EL (cell line): ENCODE measurements at places on chromosomes 1 and 21.

DNA sequence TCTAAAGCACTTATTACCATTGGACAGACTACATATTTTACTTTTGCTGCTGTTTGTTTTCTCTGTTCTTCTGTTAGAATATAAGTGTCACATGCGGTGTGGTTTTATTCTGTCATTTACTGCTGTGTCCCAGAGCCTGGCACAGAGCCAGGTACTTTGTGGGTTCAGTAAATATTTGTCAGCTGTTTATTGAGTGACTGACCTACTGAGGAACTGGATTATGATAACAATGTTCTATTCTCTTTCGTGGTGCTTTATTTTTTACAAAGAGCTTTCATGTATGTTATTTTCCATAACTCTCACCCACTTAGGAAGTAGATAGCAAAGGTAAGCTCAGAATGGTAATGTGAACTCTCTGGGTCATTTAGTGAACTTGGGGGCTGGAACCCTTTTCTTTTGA, 118.8 kb downstream of the RWDD3 start:
- no peak for DNase-seq

DNA sequence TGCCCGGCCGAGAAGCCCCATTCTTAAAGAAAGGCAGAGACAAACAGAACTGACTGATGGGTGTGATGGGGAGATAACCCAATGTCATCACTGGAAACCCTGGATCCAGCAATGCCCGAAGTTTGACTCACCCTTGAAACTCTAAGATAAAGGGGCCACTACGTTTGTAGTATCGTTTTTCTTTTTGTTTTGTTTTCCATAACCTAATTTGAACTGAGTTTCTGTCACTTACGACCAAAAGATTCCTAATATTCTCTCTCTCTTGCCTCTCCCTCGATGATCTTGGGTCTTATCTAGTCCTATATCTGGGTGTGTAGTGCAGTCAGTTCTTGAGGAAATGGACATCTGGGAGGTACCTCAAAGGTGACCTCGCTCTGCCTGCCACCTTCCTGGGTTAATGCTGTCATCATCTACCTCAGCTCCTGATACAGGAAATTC, 57.8 kb upstream of the ID3 start:
- DNase-seq: no peak

GRCh38 chr21:28193189-28193588, 799.5 kb downstream of the LTN1 start:
- DNase-seq: no peak

- DNase-seq: no peak
Observed at GRCh38 chr1:115092175-115092574, 2.9 kb upstream of the TSPAN2 start.

- no peak for DNase-seq
Observed at GRCh38 chr1:155080312-155081228, 1.9 kb downstream of the EFNA3 start.

- no peak for DNase-seq
Observed at GRCh38 chr1:160776178-160776577, 19.8 kb upstream of the LY9 start.

DNA sequence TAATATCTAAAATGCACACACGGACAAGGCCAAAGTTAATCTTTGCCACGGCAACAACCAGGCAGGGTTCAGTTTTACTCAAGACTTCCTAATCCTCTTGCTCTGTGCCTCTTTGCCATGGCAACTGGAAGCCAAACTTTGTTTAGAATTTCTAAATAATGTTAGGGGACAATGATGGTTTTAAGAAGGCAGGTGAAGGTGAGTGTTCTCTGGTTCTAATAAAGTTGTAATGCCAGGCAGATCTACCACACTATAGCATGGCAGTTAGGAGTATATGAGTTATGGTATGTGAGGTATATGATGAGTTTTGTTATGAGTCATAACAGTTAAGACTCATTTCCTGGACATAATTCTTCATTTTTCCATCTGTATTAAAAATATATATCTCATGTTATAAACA, 2.7 kb downstream of the PTPRC start:
- peak; percentile 23 for DNase-seq

DNA sequence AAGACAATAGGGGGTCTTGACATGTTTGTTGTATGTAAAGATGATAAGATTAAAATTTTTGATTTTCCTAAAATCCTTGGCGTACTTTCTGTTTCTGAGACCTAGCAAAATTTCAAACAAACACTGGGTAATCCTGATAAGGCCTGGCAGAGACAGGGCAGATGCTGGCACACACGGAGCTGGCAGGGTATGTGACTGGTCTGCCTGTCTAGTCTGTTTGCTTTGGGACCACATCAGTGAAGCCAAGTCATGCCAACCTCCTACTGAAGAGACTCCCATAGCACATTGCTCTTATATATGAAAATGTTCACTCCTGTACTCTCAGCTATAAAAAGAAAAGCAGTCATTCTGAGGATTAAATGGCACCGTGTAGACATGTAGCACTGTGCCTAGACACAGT, 14.1 kb downstream of the TOR3A start:
- no peak for DNase-seq

DNA sequence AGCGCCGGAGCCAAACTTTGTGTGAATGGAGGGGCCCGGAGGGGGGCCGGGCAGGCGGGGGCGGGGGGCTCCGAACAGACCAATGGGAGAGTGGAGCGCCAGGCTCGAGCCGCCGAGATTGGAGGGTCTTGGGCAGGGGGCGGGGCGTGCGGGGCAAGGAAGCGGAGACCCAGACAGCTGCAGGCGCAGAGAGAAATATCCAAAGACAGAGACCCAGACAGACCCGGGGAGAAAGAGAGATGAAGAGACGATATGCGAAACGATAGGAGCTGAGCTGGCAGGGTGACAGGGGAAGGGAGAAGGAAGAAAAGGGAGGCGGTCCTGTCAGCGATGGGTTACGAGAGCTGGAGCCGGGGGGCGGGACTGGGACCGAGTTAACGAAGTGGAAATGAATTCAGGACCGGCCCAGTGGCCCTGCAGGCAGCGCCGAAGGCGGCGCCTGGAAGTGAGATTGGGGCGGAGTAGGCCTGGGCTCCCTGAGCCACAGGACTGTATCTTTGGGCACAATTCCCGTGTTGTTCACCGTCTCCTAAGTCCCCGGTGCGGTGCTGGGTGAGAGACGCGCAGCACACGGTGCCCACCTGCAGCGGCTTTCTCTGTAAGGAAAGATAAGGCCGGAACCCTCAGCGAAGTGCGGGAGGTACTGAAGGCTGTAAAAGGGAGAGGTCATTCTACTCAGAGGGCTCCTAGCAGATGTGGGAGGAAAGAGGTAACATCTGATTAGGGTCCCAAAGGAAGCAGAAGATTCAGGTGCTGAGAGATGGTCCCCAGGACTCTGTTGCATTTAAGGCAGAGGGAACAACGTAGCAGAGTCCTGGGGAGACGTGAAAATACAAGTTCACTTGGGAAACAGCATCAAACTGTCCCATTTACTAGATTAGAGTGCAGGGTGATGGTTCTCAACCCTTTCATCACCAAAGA, 543 bp upstream of the KCNJ10 start:
- DNase-seq: peak; percentile 66

- no peak for DNase-seq
Observed at GRCh38 chr1:46595127-46595526, 8.9 kb downstream of the MKNK1 start.

GRCh38 chr1:184890539-184890973, 83.8 kb downstream of the NIBAN1 start:
- peak; percentile 44 for DNase-seq

- peak; percentile 36 for DNase-seq
Observed at GRCh38 chr1:231923491-231924041, 297.0 kb downstream of the DISC1 start.

DNA sequence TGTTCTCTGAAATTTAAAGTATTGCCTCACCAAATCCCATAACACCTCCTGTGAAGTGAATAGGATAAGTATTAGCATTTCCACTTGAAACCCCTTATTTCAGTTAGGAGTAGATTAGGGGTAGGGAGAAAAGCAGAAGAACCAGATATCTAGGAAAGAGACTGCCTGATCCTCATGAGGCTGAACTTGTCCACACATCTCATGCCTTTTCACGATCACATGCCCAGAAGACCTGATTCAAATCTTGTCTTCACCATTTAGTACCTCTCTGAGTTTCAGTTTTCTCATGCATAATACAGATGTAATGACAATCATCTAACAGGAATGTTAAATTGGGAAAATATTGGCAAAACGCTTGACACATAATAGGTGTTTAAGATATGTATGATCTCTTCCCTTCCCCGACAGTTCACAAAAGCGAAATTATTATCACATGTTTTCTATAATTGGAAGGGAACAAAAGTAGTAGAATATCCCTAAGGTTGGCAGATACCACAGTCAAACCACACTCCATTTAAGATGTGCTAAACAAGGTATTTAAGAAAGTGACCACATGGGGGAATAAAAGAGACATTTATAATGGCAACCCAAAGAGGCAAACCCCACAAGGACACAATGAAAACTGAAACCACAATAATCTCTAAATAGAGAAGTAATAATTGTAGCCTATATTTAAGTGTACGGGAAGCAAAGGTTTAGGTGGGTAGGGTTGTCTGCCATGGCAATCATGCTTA, 25.2 kb downstream of the GFI1 start:
- peak; percentile 18 for DNase-seq

- no peak for DNase-seq
Observed at GRCh38 chr1:163076446-163076845, 7.3 kb downstream of the RGS4 start.

DNA sequence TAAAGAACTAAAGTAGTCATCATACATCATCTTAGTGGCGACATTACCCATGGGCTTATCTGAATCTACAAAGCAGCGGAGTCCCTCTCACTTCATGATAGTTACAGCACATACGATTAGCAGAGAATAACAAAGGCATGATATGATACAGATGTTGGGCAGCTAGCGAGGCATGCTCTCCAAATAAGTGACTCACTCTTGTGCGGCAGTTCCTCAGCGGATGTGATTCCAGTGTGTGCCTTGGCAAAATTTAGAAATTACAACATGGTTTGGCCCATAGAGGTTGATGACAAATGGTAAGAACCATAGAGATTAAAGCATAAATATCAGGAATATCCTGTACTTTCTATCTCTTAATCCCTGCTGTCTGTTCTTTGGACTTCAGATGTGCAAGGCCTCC, 48.1 kb upstream of the PAXBP1 start:
- DNase-seq: peak; percentile 65

- no peak for DNase-seq
Observed at GRCh38 chr1:97929874-97930851, 9.3 kb upstream of the DPYD start.
